ENCODE measurements at places on chromosomes 3 and 15.

- DNase-seq, result no peak
Measured at GRCh38 chr3:57637391-57637790, 40.2 kb upstream of the ARF4 start.

DNA sequence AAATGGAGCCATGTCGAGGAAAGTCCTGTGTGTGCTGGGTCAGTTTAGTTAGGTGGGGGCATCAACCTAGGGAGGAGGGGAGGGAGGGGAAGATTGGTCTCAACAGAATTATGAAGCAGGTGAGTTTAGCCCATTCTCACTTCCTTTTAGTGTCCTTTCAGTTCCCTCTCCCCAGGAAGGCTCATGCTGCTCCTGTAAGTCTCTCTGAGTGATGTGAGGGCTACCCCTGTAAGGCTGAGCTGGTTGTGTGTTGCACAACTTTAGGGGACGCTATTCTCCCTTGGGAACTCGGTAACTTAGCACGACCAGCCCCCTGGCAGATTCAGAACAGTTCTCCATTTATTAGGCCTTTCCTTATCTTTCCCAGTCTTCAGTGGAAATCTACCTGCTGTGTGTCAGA lies 21.2 kb downstream of the IL5RA start:
- no peak for DNase-seq

- DNase-seq, result no peak
Measured at GRCh38 chr3:138046085-138046484, 36.1 kb downstream of the CLDN18 start.

- no peak for DNase-seq
Measured at GRCh38 chr15:46127361-46127874, 492.6 kb downstream of the SQOR start.

GRCh38 chr3:4547799-4548198 lies 54.7 kb downstream of the ITPR1 start:
- DNase-seq, result no peak

DNA sequence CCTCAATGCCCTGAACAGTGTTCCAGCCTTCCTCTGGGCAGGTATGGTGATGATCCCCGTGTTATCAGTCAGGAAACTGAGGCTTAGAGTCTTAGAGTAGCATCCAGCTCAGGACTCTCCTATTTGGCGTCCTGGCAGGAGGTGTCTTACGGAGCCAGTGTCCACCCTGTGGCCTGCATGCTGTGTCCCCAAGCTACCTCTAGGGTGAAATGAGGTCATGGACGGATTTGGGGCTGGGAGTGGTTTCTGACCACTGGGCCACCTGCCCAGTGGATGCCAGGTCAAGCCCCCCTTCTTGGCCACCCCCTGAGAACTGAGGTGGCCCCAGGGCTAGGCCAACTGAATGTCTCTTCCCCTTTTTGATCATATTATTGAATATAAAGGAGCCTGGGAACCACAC lies 27.2 kb upstream of the SLC6A6 start:
- DNase-seq, result no peak

GRCh38 chr3:106819440-106819839 lies 557.8 kb upstream of the CCDC54 start:
- no peak for DNase-seq

- DNase-seq, result no peak
Measured at GRCh38 chr3:43773273-43774094, 82.7 kb downstream of the ABHD5 start.

DNA sequence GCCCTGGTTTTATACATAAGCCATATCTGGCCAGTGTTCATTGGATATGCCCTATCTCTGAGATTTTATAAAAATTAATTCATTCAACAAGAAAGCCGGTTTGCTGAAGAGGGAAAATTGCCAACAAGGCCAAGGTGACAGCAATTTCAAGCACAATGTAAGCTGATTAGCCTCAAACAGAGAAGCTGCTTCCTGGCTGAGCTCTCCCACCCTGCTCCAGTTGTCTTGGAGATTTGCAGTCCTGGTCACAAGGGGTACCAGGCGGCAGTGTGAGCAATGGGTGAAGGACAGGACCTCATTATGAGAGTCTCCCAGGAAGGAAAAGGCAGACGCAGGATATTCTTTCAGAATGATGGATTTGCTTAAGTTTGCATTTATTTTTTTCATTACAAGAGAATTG lies 5.4 kb upstream of the THSD4 start:
- no peak for DNase-seq

- DNase-seq, result no peak
Measured at GRCh38 chr3:100107221-100107814, 7.0 kb downstream of the FILIP1L start.

DNA sequence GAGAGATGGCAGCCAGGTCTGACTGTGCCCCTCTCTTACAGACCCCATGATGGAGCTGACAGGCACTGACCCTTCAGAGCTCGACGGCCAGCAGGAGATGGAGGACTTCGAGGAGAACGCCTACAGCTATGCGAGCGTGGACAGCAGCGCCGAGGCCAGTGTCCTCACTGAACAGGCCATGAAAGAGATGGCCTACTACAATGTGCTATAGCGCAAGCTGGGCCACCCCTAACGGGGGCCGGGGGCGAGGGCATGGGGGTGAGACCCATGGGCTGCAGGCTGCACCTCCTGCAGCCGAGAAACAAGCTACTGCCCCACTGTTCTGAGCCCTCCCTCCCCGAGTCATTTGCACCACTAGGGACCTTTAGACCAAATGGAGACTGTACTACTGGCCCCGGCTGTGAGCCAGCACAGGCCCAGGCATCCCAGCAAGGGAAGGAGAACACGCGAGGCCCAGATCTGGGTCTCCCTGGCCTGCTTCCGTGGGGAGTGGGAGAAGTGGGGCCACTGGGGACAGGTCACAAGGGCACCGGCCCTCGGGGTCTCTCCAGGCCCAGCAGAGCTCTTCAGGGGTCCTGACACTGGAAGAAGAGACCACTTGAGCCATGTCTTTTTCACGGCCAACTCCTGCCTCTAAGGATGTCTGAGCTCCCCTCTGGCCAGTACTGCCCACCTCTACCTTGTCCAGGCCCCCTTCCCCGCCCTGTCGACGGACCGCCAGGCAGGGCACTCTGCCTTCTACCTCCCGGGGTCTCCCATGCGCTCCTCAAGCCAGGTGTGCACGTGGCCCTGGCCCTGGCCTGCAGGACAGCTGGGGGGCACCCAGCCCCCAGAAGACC lies 22.4 kb downstream of the IDH2 start:
- no peak for DNase-seq

All from stimulated activated CD4-positive, alpha-beta T cell treated with anti-CD3 and anti-CD28 coated beads, Interleukin-1b, Interleukin-23, amount 100 ng/mL, for 24 hours (primary cell).